ENCODE measurements at places on chromosomes 12 and 14.

- DNase-seq: peak; percentile 57
Observed at GRCh38 chr12:39620659-39621658, 1.4 kb upstream of the ABCD2 start.

- no peak for DNase-seq
Observed at GRCh38 chr12:1926251-1926657, 7.8 kb upstream of the CACNA2D4 start.

DNA sequence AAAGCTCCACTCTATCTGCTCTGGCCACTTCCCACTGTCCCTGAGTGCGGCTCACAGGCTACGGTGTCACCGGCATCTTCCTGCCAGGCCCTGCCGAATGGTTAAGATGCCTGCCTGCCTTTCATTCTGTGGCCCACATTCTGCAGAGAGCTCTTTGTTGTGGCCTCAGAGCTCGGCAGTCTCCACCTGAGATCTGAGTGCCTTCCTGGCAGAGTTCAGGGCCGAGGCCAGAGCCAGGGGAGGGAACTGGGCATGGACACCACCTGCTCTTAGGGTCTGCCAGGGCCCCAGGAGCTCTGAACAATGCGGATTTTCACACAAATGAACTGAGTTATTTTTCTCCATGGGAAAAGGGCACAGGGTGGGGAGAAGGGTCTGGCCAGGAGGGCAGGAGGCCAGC lies 127.2 kb downstream of the RBM19 start:
- DNase-seq: no peak

DNA sequence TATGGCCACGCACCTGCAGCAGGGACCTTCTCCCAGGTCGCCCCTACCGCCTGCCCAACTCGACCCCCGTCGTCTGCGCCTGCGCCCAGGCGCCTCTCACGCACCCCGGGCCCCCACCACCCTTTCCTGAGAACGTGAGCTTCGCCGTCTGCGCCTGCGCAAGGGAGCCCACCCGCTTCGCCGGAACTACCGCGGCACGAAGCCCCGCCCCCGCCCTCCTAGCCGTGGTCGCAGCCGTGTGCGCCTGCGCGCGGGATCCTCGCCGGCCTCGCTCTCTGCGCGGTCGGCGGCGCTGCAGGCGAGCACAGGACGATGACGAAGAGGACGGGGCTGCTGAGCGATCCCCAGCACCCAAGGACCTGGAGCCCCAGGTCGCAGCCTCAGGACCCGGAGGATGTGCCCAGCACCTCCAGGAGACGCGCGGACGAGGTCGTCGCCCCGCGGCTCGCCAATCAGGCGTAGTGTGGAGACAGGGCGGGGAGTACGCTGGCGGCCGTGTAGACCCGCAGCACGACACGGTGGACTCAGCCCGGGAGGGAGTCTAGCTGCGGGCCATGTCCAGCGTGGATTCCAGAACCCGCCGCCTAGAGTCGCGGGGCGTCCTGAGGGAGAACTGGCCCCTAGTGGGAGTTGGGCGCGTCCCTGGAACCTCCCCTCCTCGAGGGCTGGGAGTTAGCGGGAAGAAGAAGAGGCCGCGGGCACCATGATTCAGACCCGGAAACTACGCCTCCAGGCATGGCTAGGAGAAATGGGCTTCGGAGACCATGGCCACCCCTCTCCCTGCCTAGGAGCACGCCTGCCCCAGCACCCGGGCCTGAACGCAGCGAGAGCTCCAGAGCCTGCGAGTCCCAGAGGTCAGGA lies 1120.8 kb upstream of the TMEM132C start:
- peak; percentile 58 for DNase-seq
